ENCODE measurements at places on chromosomes 5 and 9. TPM values are rescaled to one million over a fixed set of nuclear protein-coding genes. Genes with fewer than 3 reads are reported as not detected.

The EQTN gene
- total RNA-seq, result not detected

The SH3RF2 gene
- total RNA-seq, result 0.28 TPM

The GMCL2 gene
- not detected for total RNA-seq

The FAT2 gene
- under 0.01 TPM for total RNA-seq

The AFAP1L1 gene
- 2.4 TPM for total RNA-seq

The VCAN gene
- total RNA-seq, result 452 TPM

The ADGRD2 gene
- total RNA-seq, result not detected

The OR2S2 gene
- not detected for total RNA-seq

The PCDHB2 gene
- total RNA-seq, result 1.6 TPM

The MOB3B gene
- total RNA-seq, result 0.14 TPM

The NOL6 gene
- total RNA-seq, result 18.6 TPM

The PDE6A gene
- total RNA-seq, result not detected

The TMEM215 gene
- not detected for total RNA-seq

The GHR gene
- total RNA-seq, result 3.8 TPM

The NEURL1B gene
- total RNA-seq, result 0.74 TPM

Data from smooth muscle cell of bladder (primary cell).